ENCODE measurements at places on chromosomes 3 and 15.

- no peak for DNase-seq
Observed at GRCh38 chr3:23479026-23479425, 275.9 kb downstream of the UBE2E2 start.

GRCh38 chr3:18420555-18420954, 4.6 kb downstream of the SATB1 start:
- DNase-seq: no peak

- no peak for DNase-seq
Observed at GRCh38 chr3:98553021-98553563, 21.3 kb downstream of the GPR15 start.

DNA sequence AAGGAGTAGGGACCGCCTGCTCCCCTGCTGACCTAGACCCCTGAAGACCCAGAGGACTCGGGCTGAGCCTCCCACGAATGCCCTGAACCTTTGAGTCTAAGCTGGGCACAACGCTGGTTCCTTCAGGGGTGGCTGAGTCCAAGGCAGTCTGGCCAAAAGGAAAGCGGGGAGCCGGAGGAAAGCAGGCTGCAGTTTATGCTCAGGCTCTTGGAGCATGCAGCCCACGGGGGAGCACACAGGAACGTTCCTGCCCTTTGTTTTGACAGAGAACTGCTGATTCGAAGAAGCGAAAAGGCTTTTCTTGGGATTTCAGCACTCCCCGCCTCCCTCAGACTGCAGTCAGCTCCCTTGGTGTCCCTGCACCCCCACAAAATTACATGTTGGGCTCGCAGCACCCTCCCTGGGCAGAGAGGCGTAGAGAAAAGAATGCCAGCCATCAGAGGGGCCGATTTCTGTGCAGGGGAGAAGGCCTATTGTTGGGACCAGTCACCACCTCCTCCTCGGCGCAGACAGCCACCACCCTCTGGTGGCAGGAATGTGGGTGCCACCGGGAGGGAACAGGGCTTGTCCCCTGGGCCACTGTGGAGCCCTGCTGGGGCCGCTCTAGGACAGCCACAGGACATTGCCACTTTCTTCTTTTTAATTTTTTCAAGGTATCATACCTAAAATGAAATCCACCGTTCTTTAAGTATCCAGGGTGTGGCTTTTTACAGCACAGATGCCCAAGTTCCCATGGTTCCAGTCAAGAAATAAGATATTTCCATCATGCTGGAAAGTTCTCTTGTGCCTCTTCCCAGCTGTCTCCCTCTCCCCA, 72.2 kb downstream of the SMAD6 start:
- DNase-seq: peak; percentile 77

- DNase-seq: no peak
Observed at GRCh38 chr3:71651625-71652024, 68.1 kb upstream of the FOXP1 start.

DNA sequence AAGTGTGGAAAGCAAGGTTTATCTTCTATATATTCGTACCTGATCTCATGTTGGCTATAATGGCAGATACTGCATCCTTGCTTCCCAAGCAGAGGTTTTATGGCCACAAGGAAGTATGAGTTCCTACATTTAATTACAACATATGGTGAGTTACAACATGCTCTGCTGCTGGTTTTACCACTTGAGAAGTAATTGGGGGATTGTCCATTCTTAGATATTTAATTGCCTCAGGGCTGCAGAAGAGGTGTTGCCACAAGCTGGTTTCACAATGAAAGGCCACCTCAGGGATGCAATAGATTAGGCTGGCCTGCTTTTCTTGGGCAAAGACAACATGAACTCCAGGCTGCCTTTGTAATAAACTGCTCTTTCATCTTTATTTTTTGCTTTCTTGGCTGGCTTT, 48.6 kb downstream of the RAP2B start:
- DNase-seq: no peak

GRCh38 chr3:48716508-48716981, 476 bp downstream of the IP6K2 start:
- DNase-seq: peak; percentile 16

DNA sequence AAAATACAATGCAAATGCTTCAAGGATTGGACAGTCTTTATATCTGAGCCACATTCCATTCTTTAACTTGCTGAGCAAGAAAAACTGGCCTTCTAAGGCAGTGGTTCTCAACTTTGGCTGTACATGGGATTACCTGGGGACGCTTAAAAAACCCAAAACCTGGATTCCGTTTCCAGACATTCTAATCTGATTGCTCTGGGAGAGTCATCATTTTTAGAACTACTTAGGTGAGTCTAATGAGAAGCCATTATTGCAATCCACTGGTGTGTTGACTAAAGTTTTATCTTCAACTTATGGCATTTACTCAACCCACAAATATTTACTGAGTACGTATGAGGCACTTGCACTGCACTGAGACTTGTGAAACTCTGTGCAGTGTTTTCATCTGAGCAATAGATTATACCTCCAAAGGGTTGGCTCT, 195.7 kb upstream of the ATP11B start:
- DNase-seq: no peak

DNA sequence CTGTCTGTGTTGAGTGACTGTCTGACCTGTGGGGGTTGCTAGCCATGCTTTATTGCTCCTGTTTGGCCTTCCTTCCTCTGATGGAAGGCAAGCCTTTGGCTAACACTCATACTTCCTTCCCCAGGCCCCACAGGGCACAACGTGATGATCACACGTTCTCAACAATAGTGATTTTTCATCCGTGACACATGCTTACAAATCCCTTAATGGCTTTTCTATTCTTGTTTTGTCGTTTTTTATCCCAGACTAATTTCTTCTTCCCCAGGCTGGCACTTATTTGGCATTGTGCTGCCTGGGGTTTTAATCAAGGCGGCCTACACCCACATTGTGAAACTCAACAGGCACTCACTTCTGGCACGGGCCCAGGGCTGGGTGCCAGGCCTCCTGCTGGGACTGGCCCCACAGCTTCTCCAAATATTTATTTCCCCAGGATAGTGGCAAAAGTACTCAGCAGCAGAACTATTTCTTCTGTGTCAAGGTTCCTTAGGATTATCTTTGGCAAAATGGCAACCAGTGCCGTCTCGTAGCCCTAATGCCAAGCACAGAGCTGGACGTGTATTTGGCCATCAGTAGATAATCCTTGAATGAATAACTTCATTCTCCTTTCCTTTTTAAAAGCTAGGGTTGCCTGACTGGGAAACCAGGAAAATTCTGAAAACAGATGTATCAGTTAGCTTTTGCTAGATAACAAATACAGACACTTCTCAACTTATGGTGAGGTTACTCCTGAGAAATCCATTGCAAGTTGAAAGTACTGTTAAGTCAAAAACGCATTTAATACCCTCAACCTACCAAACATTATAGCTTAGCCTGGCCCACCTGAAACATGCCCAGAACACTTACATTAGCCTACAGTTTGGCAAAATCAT, 30.6 kb downstream of the CMTM7 start:
- DNase-seq: peak; percentile 46

DNA sequence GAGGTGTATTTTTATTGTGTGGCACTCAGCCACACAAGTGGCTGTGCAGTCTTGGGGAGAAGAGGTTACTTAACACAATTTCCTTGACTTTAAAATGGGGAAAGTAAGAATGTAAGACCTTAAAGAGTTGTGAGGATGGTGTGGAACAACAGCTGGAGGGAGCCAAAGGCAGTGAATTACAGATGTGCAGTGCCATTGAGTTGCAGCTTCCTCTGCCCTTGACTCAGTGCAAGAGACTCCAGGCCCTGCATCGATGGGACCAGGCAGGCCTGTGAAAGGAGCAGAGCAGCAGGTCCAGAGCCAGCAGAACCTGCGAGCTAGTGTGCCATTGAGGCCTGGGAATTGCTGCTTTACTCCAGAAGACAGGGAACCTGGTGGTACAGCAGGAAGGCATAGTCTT, 27.2 kb downstream of the EEFSEC start:
- DNase-seq: no peak
